ENCODE measurements at places on chromosomes 7 and 10.

DNA sequence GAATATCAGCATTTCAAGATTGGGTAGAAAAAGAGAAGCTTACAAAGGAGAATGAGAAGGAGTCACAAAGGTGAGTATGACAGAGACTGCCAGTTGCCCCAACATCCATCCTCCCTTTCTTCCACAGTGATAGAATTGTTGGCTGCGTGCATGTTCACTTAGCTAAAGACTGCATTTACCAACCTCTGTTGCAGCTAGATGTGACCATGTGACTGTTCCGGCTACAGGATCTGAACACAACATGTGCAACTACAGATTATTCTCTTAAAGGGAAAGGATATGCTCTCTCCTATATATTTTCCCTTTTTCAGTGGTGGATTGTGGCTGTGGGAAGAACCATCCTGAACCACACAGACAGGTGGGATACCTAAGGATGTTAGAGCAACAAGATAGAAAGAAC lies 60.5 kb upstream of the ZNRF2 start:
- DNase-seq: no peak

GRCh38 chr7:23306936-23307521 lies 7.9 kb downstream of the MALSU1 start:
- DNase-seq: no peak

GRCh38 chr7:7335215-7335614 lies 152.9 kb downstream of the C1GALT1 start:
- DNase-seq: no peak

DNA sequence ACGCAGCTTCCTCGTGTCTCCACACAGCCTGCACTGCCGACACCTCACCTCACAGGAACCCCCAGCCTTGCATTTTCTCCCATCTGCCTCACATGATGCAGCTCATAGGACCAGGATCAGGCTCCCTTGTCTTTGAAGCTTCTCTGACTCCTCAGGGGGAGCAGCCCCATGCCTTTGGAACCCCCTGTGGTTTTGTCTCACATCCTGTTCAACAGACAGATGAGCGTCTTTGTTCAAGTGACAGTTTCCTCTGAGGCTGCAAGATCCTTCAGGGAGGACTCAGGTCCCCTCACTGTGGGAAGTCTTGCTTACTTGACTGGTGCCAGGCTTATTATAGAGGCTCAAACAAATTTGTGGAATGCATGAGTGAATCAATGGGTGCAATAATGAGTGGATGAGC lies 667.1 kb downstream of the INHBA start:
- DNase-seq: no peak

DNA sequence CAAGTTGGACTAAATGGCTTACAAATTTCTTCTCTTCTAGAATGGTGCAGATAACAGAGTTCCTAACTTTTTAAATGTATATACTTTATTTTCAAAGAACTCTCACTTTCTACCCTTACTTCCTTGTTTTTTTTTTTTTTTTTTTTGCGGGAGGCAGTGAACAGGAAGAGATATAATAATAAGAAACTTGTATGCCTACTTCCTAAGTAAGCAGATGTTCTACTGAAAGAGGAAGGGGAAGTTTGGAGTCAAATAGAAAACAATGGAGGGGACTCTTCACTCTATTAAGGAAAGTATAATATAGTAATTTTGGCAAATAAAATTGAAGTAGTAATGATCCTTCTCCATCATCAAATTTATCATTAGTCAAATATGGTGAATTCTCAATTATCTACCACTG lies 754.0 kb downstream of the KCNMA1 start:
- no peak for DNase-seq

GRCh38 chr7:97024209-97025129 lies at the start of gene DLX5:
TSS of gene DLX5 (minus strand) at chr7:97024831. CDS start at chr7:97024623, 208 bp downstream.
- peak; percentile 61 for DNase-seq

DNA sequence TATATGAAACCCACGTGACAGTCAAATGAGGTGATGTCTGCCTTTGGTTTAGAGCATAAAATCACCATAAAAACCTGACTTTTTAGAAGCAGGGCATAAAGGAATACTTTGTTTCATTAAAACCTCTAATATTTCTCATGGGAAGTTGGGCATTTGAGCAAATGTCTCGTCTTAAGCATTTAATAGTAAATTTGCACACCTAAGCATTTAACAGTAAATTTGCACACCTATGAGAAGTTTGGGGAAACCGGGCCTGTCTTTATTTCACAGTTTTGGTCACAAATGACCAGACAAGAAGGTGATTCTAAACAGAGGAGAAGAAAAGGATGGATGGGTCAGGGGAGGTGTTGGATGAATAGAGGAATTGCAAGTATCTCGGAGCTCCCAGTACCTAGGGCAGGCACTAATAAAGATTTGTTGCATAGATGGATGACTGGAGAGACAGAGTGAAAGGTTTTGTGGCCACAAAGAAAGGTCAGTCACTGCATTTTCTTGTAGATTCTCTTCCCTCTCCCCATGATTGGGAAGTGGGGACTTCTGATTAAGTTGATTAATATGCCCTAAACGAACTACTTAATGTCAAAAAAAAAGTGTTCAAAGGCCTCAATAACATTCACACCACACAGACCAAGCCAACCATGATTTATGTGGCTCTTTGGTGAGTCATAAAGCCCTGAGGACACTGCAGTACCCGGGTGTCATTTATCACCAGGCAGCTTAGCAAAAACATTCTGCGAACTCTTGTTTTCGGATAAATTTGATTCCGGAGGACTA lies 158.2 kb downstream of the SPAG6 start:
- DNase-seq: no peak

DNA sequence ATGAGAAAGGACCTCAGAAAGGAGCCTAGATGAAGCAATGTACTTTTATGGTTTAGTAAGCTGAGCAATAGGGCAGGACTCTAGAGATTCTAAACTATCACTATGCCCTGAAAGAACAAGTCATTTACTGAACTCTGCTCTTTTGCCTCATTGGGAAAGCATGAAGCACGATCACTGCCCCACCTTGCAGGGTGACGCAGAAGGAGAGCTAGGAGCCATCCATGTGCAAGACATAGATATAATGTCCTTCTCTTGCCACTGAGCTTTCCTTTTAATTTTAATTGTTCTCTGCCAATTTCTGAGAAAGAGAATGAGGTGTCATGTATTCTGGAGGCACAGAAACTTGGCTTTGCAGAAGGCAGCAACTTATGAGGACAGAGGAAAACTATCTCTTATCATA lies 108.3 kb downstream of the SORCS1 start:
- DNase-seq: no peak

- no peak for DNase-seq
These were observed 818.0 kb downstream of the PHTF2 start for GRCh38 chr7:78616539-78616938.

GRCh38 chr7:84123965-84124547 lies 70.5 kb downstream of the SEMA3A start:
- DNase-seq: no peak

DNA sequence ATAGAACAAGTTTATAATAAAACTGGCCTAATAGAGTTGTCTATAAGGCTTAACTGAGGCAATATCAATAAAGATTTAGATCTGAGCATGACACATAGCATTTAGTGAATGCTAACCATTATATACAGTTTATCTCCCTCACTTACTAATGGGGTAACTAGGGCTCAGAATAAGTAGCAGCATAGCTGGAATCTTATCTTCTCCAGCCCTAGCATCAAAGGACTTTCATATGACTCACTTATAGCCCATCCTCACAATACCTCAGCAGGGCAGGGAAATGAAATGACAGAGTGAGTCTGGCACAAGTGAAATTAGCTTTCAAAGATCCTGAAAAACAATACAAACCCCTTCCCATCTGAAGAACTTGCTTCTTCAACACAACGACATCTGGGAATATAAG lies 362.9 kb downstream of the KIF20B start:
- no peak for DNase-seq

DNA sequence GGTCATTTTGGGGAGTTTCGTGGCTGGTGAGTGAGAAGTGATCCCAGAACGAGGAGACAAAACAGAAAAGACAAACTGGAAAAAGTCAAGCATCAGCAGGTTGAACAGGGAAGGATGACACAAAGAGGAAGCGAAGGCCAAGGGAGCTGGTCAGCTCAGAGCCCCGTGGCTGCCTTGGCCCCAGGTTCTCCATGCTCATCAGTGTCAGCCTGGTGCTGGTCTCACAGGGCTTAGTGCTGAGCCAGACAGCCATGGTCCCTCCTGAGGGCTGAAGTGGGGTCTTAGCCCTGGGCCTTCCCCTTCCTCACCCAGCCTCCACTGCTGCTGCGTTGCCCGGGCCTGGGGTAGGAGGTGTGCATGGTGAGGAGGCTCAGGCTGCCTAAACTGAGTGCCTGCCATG lies 183.6 kb downstream of the PFKFB3 start:
- no peak for DNase-seq

DNA sequence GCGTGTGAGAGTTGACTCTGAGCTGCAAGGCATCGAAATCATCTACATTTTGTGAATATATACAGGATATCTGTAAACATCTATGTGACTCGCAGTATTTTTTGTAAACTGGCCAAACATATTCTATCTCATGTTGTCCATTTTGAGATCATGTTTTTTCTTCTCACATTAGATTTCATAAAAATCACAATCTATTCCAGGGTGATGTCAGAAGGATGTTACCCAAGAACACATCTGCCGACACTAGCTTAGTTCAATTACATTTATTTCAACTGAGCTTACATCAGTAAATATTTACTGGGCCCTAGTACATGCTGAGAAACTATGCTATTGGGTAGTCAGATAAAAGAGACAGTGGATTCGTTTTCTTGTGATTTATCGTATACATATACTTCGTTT lies 2.5 kb upstream of the BUB3 start:
- no peak for DNase-seq

- DNase-seq: no peak
These were observed 9.9 kb downstream of the C7orf57 start for GRCh38 chr7:48045195-48045765.

GRCh38 chr7:30705008-30705407 lies 22.8 kb upstream of the CRHR2 start:
- no peak for DNase-seq

GRCh38 chr7:90413185-90413528 lies 9.9 kb downstream of the CLDN12 start:
- no peak for DNase-seq

All from tibial artery (tissue), 4 donors.